T-helper 2 cell treated with Interferon-gamma antibody and Interleukin-4, amounts not matched to agents 5 μg/mL and 100 μg/mL, for 36 hours (primary cell): ENCODE measurements at places on chromosomes 13 and 19.
A peak's percentile ranks its signal among the peaks of the same experiment; 100 is the strongest.

GRCh38 chr13:98301721-98302120 is 124.7 kb upstream of the RNF113B start:
- no peak for DNase-seq

GRCh38 chr13:77406644-77407440 is 79.9 kb upstream of the MYCBP2 start:
- DNase-seq = no peak

GRCh38 chr19:18233224-18233825 is 7.1 kb upstream of the PDE4C start:
- peak; percentile 53 for DNase-seq

GRCh38 chr13:38752686-38753085 is 65.8 kb downstream of the FREM2 start:
- no peak for DNase-seq

DNA sequence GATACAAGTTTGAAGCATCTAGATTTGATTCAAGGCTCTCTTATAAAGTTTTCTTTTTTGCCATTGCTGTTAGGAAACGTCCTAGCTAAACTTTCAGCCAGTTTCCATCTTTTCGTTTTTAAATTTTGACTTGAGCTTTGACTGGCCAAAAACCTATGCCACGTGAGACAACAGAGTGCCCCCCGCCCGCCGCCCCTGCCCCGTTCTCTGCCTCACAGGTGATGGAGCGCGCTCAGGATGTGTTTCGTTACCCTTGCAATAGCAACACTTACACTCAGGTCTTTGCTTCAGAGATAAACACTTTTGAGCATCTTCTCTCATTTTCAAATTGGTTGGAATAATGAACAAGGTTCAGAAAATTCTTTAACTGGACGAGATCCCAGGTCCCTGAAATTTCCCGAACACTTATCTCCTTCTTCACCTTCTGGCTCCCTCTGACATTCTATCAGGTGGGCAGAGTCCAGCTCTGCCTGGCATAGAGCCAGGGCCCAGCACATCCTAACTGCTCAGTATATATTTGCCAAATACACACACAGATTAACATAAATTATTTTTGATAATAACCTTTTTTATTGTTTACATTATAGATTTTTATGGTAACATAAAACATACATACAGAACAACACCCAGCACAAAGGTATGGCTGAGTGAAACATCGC is 301.1 kb downstream of the IRS2 start:
- DNase-seq = no peak

DNA sequence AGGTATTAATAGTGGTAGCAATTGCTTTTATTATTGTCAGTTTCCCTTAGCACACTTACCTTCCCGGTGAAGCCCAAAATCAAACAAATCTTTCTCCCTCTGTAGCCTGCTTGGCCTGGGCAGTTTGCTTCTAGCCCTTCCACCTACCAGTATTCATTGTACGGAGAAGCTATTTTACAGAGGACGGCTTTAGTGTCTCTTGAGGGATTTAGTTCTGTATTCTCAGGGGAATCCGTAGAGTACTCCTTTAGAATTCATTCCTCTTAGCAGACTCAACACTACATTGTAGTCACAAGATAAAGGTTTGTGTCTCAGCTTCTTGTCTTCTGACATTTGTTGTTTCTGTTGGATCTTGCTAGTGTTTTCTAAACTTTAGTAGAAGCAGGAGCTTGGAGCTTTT is 24.1 kb upstream of the WTIP start:
- DNase-seq = no peak

GRCh38 chr19:40465557-40466218 is at the start of gene BLVRB:
TSS of gene BLVRB (minus strand) at chr19:40465745. CDS start at chr19:40465688, 57 bp downstream.
- DNase-seq = peak; percentile 99

DNA sequence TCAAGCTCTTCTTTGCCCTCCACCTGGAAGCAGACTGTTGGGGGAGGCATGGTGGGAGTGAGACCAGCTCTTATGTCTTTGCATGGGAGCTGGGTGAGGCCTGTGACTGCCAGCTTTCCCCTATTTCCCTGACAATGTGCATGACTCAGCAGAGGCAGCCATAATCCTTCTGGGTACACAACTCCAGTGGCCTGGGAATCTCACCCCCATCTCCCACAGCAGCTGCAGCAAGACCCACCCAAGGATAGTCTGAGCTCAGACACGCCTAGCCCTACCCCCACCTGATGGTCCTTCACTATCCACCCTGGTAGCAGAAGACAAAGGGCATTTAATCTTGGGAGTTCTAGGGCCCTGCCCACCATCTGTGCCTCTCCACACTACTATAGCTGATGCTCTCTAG is 41.4 kb upstream of the FGF14 start:
- no peak for DNase-seq

- DNase-seq = no peak
Measured at GRCh38 chr19:4391701-4392483, 8.5 kb downstream of the SH3GL1 start.

DNA sequence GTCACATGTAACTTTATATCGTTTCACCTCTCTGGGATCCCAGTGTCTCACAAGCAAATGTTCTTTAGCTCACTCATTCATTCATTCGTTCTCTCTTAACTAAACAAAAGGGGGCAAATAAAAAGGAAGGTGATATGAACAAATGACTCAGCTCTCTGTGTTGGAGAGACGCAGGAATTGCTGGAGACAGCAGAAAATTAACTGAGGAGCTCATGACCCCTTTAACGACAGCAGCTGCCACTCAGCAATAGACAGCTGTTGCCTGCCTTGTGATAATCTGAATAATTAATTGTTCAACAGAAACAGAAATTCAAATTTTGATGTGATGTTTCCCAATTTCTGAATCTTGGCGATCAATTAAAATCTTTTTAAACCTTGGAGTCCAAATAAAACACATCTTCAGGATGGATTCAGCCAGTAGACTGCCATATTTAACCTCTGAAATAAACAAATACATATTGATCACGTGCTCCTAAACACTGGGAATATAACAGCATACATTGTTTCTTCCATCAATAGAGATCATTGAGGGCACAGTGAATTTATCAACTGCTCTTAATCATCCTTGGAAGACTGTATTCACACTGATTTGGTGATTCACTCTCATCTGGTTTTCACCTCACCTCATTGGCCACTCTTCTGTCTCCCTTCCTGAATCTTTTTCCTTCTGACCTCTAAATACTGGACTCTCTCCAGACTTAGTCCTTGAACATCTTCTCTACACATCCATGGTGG is 63.3 kb downstream of the MBNL2 start:
- no peak for DNase-seq

DNA sequence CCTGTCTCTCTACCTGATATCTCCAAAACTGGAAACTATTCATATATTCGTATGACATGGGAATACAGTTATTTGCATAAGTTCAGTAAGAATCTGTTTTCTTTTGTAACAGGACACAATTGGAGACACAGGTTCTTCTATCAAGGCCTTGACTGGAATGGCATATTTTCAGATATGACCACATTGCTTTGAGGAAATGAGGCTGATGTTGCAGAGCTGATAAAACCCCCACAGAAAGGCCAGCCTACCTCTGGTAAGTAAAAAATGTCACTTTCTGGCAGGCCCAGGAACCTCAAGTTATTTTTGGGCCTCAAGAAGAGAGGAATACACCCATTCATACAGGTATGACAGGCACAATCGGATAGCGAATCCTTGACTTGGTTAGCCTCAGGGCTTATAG is 29.5 kb upstream of the KBTBD6 start:
- DNase-seq = no peak

GRCh38 chr13:41691274-41691673 is 233.9 kb downstream of the RGCC start:
- no peak for DNase-seq

DNA sequence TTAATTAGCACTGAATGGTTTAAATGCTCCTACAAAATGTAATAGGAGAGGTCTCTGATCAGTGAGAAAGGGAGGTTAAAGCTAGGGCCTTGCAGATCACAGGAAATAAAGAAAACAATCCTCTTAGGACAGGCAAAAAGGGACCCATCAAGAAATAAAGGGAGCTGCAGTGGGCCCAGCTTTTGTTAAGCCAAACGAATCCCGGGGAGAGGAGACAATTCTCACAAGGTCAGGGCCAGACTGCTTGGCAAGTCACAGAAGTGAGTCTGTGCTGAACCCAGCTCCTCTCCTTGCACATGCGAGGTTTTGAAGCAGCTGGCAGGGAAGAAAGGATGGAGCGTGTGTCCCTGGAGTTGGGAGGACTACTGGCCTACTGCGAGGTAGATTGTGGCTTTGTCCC is 285.8 kb downstream of the COG6 start:
- no peak for DNase-seq

- DNase-seq = no peak
Measured at GRCh38 chr19:55209693-55210472, 582 bp upstream of the PTPRH start.

- no peak for DNase-seq
Measured at GRCh38 chr13:30551189-30551588, 66.5 kb upstream of the USPL1 start.

- DNase-seq = no peak
Measured at GRCh38 chr13:20383058-20383457, 142.6 kb downstream of the CRYL1 start.

GRCh38 chr19:14507704-14508542 is 10.3 kb downstream of the DNAJB1 start:
- DNase-seq = no peak

- no peak for DNase-seq
Measured at GRCh38 chr13:97978651-97979050, 25.2 kb downstream of the IPO5 start.

DNA sequence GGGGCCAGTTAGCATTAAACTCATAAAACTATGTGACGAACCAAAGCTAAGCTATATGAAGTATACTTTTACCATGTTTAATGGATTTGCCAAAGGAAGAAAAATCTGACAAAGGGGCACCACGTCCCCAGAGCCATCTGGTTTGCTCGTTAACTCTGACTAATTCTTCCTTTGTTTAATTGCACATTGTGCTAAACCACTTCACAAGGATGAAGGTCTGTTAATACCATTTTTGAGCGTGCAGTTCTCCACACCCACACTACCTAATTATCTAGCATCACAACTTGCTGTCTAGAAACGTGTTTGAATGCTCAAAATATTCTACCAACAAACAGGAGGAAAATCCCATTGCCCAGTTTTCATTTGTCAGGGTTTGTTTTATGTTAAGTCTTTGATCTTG is 74.8 kb downstream of the COL4A1 start:
- DNase-seq = no peak

- DNase-seq = no peak
Measured at GRCh38 chr13:23392313-23392712, 41.2 kb downstream of the SACS start.

DNA sequence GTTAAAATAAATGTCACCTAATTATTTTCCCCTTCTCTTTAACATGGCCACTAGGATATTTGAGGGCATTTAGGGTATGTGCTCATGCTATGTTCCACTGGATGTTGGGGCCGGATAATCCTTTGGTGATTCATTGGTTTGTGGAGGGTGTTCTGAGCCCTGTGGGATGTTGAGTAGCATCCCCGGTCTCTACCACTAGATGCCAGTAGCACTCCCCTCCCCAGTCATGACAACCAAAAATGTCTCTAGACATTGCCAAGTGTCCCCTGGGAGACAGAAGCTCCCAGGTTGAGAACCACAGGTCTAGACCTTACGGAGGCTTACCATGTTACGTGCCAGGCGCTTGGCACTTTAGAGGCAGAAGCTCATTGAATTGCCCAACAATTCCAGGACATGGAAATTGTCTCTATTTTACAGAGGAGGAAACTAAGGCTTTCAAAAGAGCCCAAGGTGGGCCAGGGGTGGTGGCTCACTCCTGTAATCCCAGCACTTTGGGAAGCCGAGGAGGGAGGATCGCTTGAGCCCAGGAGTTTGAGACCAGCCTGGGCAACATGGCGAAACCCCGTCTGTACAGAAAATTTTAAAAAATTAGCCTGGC is 14.1 kb downstream of the SHANK1 start:
- peak; percentile 20 for DNase-seq

DNA sequence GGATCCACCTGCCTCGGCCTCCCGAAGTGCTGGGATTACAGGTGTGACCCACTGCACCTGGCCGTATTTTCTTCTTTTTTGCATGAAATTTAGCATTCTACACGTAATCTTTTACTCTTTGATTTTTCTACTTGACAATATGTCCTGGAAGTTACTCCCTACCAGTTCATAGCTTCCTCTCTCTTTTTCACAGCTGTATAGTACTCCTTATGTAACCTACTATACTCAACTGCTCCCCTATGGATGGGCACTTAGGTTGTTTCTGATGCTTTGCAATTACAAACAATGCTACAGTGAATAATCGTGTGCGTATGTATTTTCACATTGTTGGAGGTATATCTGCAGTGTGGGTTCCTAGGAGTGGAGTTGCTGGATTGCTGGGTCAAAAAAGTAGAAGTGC is 90.5 kb upstream of the FARP1 start:
- no peak for DNase-seq

DNA sequence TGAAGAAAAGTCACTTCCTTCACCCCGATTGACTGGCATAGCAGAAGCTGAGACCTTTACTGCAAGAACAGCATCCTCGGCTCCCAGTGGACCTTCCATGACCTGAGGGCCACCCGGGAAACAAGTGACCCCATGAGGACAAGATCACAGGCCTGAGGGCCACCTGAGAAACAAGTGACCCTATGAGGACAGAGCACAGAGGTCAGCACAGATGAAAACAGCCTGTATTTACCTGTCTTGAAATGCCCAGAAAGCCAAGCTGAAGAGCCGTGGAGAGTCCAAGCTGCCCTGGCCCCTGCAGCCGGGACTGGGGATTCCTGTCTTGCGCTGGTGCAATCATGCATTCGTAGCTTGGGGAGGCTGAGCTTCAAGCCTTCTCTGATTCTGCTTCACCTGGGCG is 114.2 kb upstream of the SPACA7 start:
- DNase-seq = no peak

DNA sequence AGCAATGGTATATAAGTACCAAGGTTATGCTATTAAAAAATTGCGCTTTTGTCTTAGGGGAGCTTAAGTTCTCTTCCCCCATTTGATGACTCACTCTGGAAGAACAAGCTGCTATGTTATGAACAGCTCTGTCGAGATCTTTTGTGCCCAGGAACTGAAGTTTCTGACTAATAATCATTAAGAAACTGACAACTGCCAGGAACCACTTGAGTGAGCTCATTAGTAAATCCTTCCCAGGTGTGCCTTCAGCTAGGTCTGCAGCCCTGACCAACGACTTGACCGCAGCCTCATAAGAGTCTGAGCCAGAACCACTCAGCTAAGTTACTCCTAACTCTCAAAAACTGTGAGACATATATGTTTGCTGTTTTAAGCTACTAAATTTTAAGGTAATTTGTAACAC is 147.8 kb downstream of the SLITRK6 start:
- DNase-seq = no peak

- DNase-seq = no peak
Measured at GRCh38 chr13:74681891-74682290, 547.7 kb upstream of the KLF12 start.

GRCh38 chr19:51607920-51608562 is 22.2 kb downstream of the SIGLEC5 start:
- peak; percentile 68 for DNase-seq

DNA sequence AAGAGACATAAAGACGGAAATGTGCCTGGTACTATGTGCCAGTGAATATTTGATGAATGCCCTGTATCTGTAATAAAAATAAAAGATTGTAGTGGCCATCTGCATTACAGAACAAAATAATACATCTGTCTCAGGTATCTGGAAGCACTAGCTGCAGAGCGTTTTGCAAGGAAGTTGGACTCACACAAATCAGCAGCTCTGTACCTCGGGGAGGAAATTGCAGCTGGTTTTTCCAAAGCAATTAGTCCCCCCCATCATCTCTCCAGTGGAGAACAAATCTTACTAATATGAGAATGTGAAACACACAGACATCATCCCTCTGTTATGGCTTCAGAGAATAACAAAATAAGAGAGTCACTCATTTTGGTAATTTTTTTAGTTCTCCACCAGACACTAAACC is 245.3 kb downstream of the ITGBL1 start:
- no peak for DNase-seq
